ENCODE measurements at places on chromosomes 11 and 22.

- no peak for DNase-seq
Measured at GRCh38 chr22:29385748-29386147, 2.6 kb downstream of the AP1B1 start.

- DNase-seq: no peak
Measured at GRCh38 chr11:47587039-47587716, 700 bp downstream of the FAM180B start.

GRCh38 chr11:134764367-134764766, 352.3 kb upstream of the B3GAT1 start:
- DNase-seq: no peak

GRCh38 chr11:86301742-86302091, 323 bp upstream of the HIKESHI start:
- no peak for DNase-seq

DNA sequence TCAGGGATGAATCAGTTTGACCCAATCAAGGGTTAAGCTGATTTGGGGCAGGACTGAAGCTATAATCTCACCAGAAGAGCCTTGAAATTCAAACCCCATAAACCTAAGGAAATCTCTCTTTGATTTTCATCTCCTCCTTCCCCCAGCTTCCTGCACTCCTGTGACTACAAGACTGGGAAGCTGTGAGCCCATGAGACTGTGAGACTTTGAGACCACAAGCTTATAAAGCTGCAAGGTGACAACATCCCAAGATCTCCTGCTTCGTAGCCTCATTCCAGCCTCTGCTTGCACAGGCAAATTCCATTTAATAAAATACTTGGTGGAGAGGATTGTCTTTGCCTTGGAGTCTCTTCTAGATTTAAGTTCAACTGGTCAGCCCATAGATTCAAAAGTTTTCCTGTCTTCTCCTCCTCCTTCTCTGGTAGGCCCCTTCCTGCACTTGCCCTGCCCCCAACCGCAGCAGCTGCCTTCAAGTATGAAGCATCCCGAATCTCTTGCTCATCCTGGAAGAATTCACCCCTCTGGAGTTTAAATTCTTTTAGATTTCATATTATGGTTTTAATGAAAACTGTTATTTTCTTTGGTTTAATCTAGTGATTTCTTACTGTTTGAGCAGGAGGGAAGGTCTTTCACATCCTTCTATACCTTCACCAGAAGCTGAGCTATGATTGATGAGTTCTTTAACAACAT, 42.1 kb downstream of the PAMR1 start:
- DNase-seq: no peak

DNA sequence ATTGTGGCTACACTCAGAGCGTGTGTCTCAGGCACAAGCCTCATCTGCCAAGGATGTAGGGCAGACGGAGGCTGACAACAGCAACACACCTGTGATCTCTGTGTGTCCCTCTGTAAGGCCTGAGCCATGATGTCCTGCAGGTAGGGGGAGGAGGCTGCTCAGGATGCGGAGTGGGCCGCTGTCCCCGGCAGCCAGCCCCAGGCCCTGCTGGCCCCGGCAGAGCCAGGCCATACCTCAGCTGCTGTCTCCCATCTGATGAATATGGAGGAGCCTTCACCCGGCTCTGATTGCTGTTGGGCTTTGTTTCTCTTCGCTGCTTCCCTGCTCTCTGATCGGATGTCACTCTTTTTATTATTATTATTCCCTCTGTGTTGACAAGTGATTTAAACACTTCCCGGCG, 83.6 kb upstream of the NCAM1 start:
- no peak for DNase-seq

GRCh38 chr11:65744026-65744698, 23.6 kb upstream of the RNASEH2C start:
- no peak for DNase-seq
